ENCODE measurements at places on chromosomes 3 and 15. TPM values are rescaled to one million over a fixed set of nuclear protein-coding genes. Genes with fewer than 3 reads are reported as not detected.

Gene HYPK
- 15.5 TPM for total RNA-seq

DNA sequence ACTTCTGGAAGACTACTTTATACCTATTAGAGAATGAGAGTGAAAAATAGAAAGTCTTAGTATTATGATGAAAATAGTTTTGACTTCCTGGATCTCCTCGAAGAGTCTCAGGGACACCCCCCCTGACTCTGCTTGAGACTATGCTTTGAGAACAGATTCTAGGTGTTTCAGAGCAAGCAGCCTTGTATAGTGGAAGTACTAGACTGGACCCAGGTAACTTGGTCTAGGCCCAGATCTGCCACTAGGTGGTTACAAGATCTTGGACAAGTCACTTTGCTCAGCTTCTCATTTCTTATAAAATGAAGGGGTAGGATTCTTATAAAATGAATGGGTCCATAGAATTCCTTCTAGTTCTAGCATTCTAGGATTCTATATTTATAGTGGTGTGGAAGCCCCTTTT lies 9.1 kb downstream of the ABHD5 start:
- peak; percentile 61 for DNase-seq

DNA sequence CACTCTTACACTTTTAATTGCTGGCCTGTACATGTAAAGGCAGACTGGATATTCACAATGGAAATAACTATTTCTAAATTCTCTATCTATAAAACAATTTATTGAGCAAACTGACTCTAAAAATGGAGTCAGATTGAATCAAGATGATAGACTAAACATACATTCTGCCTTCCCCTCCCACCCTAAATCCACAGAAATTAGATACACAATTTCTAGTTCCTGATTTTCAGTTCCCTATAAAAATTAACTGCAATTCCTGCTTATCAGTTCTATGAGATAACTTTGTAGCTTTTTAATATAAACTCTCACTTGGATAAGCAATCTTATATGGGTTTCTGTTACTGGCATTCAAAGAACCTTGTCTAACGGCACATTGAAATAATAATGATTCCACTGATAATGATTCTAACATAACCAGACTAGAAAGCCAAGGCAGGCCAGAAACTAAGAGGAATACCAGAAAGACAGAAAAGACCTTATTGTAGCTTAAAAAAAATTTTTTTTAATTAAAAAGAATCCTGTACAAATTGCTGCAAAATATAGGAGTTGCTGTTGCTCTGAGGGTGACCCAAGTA lies 33.1 kb downstream of the TBC1D5 start:
- no peak for DNase-seq

DNA sequence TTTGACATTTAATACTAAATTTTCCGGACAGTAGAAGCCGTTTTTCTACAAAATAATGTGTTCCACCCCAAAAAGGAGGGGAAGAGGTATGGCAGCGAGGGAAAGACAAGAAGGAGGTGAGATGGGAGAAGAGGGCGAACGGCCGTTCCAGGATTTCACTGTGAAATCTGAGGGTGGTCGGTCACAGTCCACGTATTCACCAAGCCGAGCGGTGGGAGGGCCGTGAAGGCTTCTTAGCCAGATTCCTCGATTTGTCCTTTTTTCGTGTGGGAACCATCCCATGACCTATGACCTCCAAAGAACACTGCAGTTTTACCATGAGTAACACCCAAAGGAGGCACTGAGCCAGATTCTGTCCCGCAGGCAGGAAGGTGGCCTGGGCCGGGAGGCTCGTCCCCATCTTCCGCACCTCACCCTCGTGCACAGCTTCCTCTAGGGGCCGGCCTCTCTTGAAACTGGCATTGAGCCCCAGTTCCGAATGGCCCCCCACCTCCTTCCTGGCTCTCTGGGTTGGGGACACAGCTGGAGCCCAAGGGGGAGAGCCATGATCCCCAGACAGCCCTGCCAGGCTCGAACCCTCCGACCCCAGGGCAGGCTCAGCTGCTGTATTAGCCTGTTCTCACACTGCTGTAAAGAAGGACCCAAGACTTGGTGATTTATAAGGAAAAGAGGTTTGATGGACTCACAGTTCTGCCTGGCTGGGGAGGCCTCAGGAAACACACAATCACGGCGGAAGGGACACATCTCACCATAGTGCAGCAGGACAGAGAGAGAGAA lies 23.7 kb downstream of the XXYLT1 start:
- no peak for DNase-seq

DNA sequence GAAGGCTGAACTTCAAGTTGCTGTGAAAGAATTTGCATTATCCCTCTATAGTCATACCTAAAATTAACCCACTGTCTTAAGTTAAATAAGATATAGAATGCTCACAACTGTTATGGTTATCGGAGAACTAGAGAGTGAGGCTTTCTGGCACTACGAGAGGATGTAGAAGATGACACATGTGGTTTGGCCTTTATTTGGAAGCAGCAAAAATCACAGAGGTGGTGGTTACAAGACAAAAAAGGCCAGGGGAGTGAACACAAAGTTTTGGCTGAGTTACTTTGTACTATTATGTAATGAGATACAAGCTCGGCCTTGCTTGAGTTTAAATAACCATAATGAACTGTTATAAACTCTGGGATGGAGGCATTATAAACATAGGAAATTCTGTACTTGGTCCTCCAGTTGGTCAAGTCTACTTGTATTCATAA lies 78.3 kb upstream of the ICE2 start:
- DNase-seq: no peak

DNA sequence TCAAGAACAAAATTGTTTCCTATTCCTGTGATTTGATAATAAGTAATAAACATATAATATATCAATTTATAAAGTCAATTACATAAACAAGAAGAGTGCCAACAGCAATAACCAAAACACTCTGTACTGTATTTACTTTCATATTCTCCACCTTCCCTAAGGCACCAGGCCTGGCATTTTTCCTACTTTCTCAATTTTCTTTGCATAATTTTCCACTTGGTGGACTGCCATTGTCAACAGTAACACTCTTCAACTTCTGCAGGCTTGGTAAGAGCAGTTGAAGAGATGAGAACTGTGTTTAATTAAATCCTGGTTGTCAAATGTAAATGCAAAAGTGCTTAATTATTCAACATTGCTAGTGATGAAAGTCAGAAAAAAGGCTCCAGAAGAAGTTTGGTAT lies 229.8 kb upstream of the PLSCR5 start:
- DNase-seq: no peak

- no peak for DNase-seq
These were observed 131.1 kb downstream of the XXYLT1 start for GRCh38 chr3:195139876-195140240.

DNA sequence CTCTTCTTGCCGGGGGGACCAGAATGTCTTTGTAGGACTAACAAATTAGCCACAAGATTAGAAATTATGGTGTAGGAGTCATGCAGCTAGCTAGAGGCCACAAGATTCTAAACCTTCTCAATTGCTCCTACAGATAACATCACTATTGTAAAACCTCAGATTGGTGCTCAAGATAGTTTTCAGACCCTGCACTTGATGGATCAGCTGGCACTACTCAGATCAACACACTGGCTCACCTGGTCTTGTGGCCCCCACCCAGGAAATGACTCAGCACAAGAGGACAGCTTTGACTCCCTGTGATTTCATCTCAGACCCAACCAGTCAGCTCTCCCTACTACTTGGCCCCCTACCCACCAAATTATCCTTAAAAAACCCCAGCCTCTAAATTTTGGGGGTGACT lies 124.1 kb upstream of the RASGRP1 start:
- no peak for DNase-seq

- DNase-seq: no peak
These were observed 598.3 kb upstream of the ZNF385D start for GRCh38 chr3:22349215-22349851.

All from mucosa of descending colon (tissue), 3 donors.